Activated naive CD4-positive, alpha-beta T cell treated with anti-CD3 and anti-CD28 coated beads for 36 hours (primary cell): ENCODE measurements at places on chromosomes 16 and 17. TPM values are rescaled to one million over a fixed set of nuclear protein-coding genes. Genes with fewer than 3 reads are reported as not detected.

The NEUROD2 gene
- not detected for total RNA-seq

DNA sequence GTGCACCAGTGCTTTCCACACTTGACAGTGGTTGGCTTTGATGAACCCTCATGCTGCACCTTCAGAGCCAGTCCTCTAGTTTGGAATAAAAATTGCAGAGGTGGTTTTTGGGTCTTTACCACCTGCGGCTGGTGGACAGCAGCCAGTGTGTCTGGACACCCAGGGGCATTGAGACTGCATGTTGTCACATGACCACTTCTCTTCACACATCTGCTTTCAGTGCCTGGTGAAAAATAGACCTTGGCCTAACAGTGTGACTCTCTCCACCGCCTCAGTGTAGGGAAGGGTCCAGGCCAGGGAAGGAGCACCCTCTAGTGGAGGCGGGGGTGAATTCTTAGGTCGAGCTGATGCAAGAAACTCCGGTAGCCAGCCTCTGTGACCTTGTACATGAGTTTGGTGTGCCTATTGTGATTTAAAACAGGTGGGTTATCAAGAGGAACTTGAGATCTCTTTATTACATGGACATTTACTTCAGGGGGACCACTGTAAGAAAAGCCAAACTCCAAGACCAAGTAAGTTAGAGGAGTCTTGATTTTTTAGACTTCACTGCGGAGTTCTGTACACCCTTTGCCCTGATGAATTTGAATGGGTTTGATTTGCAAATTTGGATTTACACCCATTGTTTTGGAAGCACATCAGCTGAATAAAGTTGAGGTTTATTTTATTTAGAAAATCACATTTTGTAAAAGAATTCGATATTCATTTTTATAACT lies 17.9 kb downstream of the GOSR2 start:
- peak overlapping the region; percentile 64 for H3K27ac ChIP-seq
- no peaks in the 10 kb centered on the region for H3K27me3 ChIP-seq
- H3K36me3 ChIP-seq: peaks cover 11% of the 10 kb centered on the region
- H3K4me1 ChIP-seq: peaks cover 19% of the 10 kb centered on the region

The KRTAP1-5 gene
- not detected for total RNA-seq

DNA sequence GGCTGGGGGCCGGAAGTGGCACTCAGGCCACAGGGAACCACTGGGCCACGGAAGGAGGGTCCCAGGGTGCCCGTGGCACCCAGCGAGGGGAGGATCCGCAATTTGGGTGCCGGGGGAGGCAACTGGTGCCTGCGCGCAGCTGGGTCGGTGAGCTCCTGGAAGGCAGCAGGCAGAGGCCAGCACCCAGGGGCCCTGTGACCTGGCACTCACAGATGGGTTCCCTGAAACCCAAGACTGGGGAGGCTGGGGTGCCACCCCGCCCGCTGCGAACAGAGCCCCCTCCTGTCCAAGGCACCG lies 663 bp downstream of the SSTR5 start:
- no peak overlapping the region for H3K27ac ChIP-seq
- H3K27me3 ChIP-seq: peaks cover 20% of the 10 kb centered on the region
- DNase-seq: no peak
- H3K36me3 ChIP-seq: no peaks in the 10 kb centered on the region

DNA sequence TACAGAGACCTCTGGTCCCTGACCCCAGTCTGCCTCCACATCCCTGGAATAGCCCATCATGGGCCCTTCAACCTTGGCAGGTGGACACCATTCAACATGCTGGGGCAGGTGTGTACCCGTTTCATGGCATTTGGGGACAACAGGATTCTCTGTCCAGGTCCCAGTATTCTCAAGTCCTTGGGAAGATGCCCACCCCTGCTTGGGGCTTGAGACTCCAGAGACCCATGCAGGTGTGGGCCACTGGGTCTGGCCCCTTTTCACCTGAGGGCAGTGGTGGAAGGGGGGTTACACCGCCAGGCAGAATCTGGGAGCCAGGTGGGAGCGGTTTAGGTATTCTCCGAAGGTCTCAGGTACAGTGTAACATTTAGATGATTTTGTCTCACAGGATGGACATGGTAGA lies 37.1 kb upstream of the KSR1 start:
- DNase-seq: no peak
- no peaks in the 10 kb centered on the region for H3K36me3 ChIP-seq
- peaks cover 3% of the 10 kb centered on the region for H3K4me1 ChIP-seq
- no peaks in the 10 kb centered on the region for H3K27me3 ChIP-seq
- H3K4me3 ChIP-seq: no peak overlapping the region

DNA sequence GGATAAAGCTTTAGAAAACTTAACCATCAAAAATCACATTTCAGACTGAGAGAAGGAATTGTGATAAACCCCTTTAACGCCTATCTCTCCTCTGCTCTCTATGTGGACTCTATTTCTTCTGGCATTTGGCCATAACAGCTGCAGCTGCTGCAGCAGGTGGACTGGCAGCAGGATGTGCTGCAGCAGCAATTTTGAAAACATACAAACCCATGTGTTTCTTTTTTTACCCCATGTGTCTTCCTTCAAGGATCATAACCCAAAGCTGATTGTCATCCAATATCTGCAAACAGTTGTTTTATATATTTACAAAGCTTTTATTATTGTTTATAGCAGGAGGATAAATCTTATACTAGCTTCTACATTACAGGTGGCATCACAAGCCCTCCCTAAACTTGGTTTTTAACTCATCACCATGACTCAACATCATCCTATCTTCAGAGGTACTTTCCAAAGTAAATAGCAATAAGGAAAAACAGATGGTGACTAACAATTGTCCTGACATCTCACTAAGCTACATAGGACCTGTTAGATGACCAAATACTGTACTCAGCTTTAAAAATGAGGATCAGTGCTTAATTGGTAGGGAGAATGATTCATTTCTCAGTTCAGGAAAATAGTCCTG lies 14.5 kb upstream of the KRTAP9-2 start:
- DNase-seq: no peak
- no peaks in the 10 kb centered on the region for H3K36me3 ChIP-seq
- H3K27me3 ChIP-seq: no peaks in the 10 kb centered on the region
- no peak overlapping the region for H3K4me3 ChIP-seq

DNA sequence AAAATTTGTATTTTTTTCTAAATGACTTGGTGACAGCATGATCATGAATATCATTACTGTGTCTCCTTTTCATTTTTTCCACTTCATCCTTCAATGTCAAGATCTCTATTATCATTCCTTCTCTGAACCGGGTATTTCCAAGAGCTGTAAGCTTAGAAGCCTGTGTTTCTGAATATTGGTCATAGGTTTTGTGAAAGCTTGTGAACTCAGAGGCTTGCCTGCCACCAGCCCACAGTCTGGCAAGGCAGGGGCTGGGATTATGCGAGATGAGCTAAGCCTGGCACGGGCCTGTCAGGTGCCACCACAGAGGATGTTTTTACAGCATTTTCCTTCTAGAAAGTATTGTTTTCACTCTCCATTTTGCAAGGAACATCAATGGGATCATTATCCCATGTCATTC lies 92.8 kb downstream of the MYH10 start:
- H3K36me3 ChIP-seq: no peaks in the 10 kb centered on the region
- H3K27ac ChIP-seq: no peak overlapping the region
- H3K4me3 ChIP-seq: no peak overlapping the region
- H3K27me3 ChIP-seq: no peaks in the 10 kb centered on the region

The AXIN1 gene
- 17.9 TPM for total RNA-seq

The PLXDC1 gene
- 1.2 TPM for total RNA-seq

DNA sequence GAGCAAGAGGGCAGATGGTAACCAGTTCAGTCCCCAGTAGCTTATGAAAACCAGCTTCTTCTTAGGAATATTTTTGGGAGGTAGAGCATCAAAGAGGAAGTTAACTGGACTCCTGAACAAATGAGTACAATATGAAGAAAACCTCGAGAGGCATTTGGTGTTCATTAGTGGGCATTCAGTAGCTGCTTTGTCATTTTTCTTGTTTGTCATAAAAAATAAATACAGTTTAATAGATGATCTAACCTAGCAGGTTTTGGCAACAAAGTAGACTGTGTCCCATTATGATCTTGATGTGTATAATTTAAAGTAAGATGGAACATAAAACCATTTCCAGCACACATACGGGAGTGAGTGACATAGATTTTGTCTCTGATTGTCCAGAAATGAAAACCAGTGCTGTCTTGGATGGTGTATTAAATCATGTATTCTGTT lies 173.1 kb downstream of the HS3ST3A1 start:
- no peaks in the 10 kb centered on the region for H3K27me3 ChIP-seq
- H3K4me1 ChIP-seq: no peaks in the 10 kb centered on the region
- H3K36me3 ChIP-seq: no peaks in the 10 kb centered on the region

DNA sequence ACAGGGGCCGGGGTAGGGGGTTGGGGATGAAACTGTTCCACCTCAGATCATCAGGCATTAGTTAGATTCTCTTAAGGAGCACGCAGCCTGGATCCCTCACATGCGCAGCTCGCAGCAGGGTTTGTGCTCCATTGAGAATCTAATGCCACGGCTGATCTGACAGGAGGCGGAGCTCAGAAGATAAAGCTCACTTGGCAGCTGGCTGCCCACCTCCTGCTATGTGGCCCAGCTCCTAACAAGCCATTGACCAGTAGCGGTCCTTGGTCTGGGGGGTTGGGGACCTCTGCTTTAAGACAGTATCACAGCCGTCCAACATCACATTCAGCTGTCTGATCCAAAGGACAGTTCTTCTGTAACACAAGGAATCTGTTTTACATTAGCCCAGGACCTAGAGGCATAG lies 62.5 kb downstream of the SLC39A11 start:
- H3K27ac ChIP-seq: no peak overlapping the region
- H3K27me3 ChIP-seq: no peaks in the 10 kb centered on the region
- DNase-seq: no peak
- peaks cover 41% of the 10 kb centered on the region for H3K36me3 ChIP-seq
- H3K4me1 ChIP-seq: no peaks in the 10 kb centered on the region
